Mesothelial cell of epicardium (in vitro differentiated cells): ENCODE measurements at places on chromosomes 5 and 9.

DNA sequence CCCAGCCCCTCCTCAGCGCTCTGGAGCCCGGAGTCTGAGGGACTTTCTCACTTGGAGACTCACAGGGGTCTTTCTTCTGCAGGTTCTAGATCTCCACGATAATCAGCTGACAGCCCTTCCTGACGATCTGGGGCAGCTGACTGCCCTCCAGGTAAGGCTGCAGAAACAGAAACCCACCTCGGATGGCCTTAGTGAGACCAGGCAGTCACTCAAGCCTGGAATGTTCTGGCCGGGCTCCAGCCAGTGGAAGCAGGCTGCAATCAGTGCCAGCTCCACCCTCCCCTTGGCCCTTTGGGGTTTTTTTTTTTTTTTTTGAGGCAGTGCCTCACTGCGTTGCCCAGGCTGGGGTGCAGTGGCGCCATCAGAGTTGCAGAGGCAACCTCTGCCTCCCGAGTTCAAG, 7.6 kb downstream of the LRSAM1 start:
- DNase-seq = no peak
- no peaks in the 10 kb centered on the region for H3K27me3 ChIP-seq
- H3K36me3 ChIP-seq = peaks cover 29% of the 10 kb centered on the region
- peaks cover 12% of the 10 kb centered on the region for H3K4me1 ChIP-seq

- no peaks in the 10 kb centered on the region for H3K27me3 ChIP-seq
- no peak for DNase-seq
- no peaks in the 10 kb centered on the region for H3K4me1 ChIP-seq
- H3K36me3 ChIP-seq = peaks cover 3% of the 10 kb centered on the region
Observed at GRCh38 chr5:104606258-104606829, 1043.8 kb upstream of the NUDT12 start.

GRCh38 chr9:755454-756381, 85.8 kb upstream of the DMRT1 start:
- no peak overlapping the region for H3K4me3 ChIP-seq
- DNase-seq = no peak
- H3K36me3 ChIP-seq = peaks cover 6% of the 10 kb centered on the region
- H3K4me1 ChIP-seq = peaks cover 15% of the 10 kb centered on the region
- no peak overlapping the region for H3K27ac ChIP-seq

- peak overlapping the region; percentile 23 for H3K27ac ChIP-seq
- peaks cover 27% of the 10 kb centered on the region for H3K4me1 ChIP-seq
- H3K27me3 ChIP-seq = no peaks in the 10 kb centered on the region
- H3K4me3 ChIP-seq = no peak overlapping the region
- H3K36me3 ChIP-seq = no peaks in the 10 kb centered on the region
Observed at GRCh38 chr5:112703866-112704820, 33.5 kb upstream of the APC start.

- H3K27ac ChIP-seq = peak overlapping the region; percentile 56
- H3K36me3 ChIP-seq = peaks cover 25% of the 10 kb centered on the region
Observed at GRCh38 chr9:133351908-133352634, 4.1 kb downstream of the RPL7A start.

GRCh38 chr9:96762568-96762967, 15.3 kb downstream of the ZNF510 start:
- no peak overlapping the region for H3K4me3 ChIP-seq
- H3K36me3 ChIP-seq = peaks cover 91% of the 10 kb centered on the region
- no peak for DNase-seq
- no peak overlapping the region for H3K27ac ChIP-seq
- no peaks in the 10 kb centered on the region for H3K27me3 ChIP-seq
- no peaks in the 10 kb centered on the region for H3K4me1 ChIP-seq

DNA sequence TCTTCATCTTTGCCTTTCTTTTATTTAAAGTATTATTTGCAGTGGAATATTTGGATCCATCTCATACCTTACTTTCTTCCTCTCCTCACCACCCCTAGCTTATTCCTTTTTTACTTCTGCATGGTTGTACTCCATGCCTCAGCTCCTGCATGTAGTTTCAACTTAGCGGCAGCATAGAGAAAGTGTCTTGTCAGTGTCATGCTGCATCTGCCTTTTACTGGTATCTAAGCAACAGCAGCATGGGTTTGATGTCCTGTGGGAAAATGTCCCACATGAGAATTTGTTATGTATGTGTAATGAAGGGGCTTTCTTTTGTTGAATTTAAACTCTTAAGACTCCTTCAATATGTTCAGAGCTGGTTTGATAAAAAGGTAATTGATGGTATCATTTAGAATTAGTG, 20.6 kb downstream of the TCERG1 start:
- no peak overlapping the region for H3K4me3 ChIP-seq
- no peaks in the 10 kb centered on the region for H3K27me3 ChIP-seq
- H3K36me3 ChIP-seq = peaks cover 38% of the 10 kb centered on the region
- DNase-seq = no peak

- H3K27me3 ChIP-seq = peaks cover 72% of the 10 kb centered on the region
- peaks cover 15% of the 10 kb centered on the region for H3K4me1 ChIP-seq
- peak overlapping the region; percentile 55 for H3K4me3 ChIP-seq
- H3K36me3 ChIP-seq = no peaks in the 10 kb centered on the region
Observed at GRCh38 chr9:132410642-132411041, 631 bp downstream of the CFAP77 start.

GRCh38 chr5:1406681-1407640, 38.3 kb downstream of the SLC6A3 start:
- no peak for DNase-seq
- no peak overlapping the region for H3K27ac ChIP-seq
- no peaks in the 10 kb centered on the region for H3K4me1 ChIP-seq
- peaks cover 48% of the 10 kb centered on the region for H3K27me3 ChIP-seq

- no peak overlapping the region for H3K27ac ChIP-seq
- H3K4me1 ChIP-seq = peaks cover 3% of the 10 kb centered on the region
- no peaks in the 10 kb centered on the region for H3K27me3 ChIP-seq
- no peaks in the 10 kb centered on the region for H3K36me3 ChIP-seq
- no peak overlapping the region for H3K4me3 ChIP-seq
Observed at GRCh38 chr9:70580606-70581195, 166.2 kb upstream of the KLF9 start.

DNA sequence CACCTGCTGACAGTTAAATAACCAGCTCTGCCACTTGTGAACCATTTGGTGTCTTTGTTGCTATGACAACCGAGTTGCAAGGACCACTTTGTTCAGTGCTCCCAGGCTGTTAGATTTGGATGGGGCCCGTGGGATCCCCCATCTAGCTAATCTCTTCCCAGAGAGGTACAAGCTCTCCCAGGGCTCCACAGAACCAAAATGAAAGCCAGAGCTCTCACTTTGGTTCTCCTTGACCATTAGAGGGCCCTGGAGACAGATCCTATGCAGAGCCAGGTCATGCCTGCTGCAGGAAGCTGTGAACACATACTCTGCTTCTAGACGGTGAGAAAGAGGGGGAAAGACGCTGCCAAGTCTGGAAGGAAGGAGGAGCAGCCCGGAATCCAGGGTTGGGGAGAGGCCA, 224.6 kb downstream of the GABBR2 start:
- H3K4me1 ChIP-seq = peaks cover 2% of the 10 kb centered on the region
- DNase-seq = no peak
- H3K27ac ChIP-seq = no peak overlapping the region

GRCh38 chr5:34490506-34491250, 165.4 kb upstream of the RAI14 start:
- H3K27me3 ChIP-seq = no peaks in the 10 kb centered on the region
- no peaks in the 10 kb centered on the region for H3K36me3 ChIP-seq
- H3K4me3 ChIP-seq = peak overlapping the region; percentile 16
- no peak for DNase-seq

DNA sequence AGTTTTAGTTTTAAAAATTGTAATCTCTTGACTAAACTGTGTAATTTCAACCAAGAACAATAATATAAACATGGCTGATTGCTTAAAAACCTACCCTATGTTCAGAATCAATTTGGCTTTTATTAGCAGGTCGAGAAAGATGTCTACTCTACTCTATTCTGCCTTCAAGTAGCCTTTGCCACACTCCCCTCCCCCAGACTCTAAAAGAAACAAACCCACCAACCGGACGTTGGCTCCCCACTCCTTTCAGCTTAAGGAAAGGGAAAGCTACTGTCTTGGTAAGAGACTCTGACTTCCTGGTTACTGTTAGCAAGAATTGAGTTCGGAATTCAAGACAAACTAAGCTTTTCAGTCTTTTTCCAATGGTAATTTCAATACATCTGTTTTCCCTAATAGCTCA, 46.7 kb downstream of the TNFAIP8 start:
- no peaks in the 10 kb centered on the region for H3K36me3 ChIP-seq
- no peak overlapping the region for H3K27ac ChIP-seq
- peaks cover 7% of the 10 kb centered on the region for H3K27me3 ChIP-seq

- H3K27me3 ChIP-seq = no peaks in the 10 kb centered on the region
- H3K4me3 ChIP-seq = peak overlapping the region; percentile 35
- H3K4me1 ChIP-seq = peaks cover 90% of the 10 kb centered on the region
- H3K36me3 ChIP-seq = no peaks in the 10 kb centered on the region
Observed at GRCh38 chr9:33159777-33160127, 7.4 kb downstream of the B4GALT1 start.
